ENCODE measurements at places on chromosomes 12 and 14.
A peak's percentile ranks its signal among the peaks of the same experiment; 100 is the strongest.

GRCh38 chr12:12586879-12587675 lies 24.4 kb upstream of the DUSP16 start:
- no peak for DNase-seq

GRCh38 chr14:99163446-99163845 lies 108.6 kb downstream of the BCL11B start:
- no peak for DNase-seq

- no peak for DNase-seq
Observed at GRCh38 chr14:38512236-38512635, 256.3 kb upstream of the CLEC14A start.

GRCh38 chr14:73209953-73210352 lies 27.4 kb upstream of the PAPLN start:
- no peak for DNase-seq

DNA sequence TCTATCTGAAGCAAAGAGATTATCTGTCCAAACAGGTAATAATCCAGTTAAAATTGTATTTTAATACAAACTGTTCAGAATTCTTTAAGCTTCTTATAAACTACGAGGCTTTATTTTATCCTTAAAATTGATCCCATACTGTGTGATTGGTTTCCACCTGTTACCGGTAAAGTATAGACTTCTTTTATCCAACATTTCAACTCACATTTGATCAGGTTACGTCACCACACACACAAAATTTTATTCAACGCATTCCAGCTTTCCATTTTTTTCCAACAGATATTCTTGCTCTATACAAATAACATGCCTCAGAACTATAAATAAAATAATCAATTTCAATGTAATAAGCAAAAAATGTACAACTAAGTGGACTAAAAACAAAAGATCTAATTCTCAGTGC lies 4.5 kb downstream of the NOVA1 start:
- peak; percentile 47 for DNase-seq

DNA sequence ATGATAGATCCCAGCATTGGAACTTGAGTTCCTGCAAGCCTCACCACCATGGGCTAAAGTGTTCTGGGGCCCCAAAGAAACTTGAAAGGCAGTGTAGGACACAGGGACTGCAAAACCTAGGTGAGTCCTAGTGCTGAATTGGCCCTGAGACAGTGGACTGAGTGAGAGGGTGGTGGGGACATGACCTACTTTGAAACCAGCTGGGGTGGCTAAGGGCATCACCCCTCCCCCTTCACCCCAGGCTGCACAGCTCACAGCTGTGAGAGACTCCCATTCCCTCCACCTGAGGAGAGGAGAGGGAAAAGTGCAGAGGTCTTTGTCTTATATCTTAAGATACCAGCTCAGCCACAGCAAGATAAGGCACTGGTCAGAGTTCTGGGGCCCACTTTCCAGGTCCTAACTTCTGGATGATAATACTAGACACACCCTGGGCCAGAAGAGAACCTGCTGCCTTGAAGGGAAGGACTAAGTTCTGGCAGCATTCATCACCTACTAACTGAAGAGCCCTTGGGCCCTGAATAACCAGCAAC lies 62.5 kb downstream of the MAPKAPK5 start:
- no peak for DNase-seq

DNA sequence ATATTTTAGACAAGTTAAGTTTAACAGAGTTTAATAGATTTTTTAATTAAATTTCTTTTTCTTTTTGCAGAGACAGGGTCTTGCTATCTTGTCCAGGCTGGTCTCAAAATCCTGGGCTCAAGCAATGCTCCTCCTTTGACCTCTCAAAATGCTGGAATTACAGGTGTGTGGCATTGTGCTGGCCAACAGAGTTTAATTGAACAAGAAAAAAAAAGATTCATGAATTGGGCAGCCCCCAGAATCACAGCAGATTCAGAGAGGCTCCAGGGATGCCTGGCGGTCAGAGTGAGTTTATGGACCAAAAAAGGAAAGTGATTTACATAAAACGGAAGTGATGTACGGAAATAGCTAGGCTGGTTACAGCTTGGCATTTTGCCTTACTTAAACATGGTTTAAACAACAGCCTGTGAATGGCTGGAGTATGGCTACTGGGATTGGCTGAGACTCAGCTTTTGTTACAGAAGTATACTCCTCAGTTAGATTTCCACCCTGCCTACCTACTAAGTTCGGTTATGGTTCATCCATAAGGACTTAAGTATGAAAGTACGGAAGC lies 14.5 kb upstream of the TESPA1 start:
- no peak for DNase-seq

- no peak for DNase-seq
Observed at GRCh38 chr12:43806737-43807072, 588 bp upstream of the TWF1 start.

- no peak for DNase-seq
Observed at GRCh38 chr12:28135801-28136439, 54.3 kb upstream of the CCDC91 start.

DNA sequence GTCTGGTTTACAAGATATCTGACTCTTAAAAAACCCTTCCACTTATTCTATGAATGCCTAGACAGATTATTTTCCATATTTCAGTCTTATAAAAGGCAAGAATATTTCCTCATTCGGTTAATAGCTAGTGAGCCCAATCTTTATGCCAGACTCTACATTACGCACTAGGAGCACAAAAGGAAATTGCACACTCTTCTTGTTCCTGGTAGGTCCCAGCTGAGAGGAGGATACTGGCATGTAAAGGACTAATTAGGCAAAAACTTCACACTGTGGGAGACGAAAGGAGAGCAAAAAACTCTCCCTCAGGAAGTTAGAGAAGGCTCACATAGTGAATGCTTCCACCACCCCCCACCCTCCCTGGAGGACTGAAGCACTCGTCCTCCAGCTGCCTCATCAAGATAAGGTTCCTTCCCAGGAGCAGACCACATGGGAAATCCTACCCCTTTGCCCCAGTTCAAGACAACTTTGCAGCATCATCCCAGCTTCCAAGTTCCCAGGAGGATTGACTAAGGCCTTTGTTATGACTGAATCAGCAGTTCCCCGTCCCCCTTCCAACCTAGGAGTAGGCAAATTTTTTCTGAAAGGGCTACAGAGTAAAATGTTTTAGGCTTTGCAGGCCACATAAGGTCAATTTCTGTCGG lies 14.5 kb downstream of the CAPZA3 start:
- DNase-seq = no peak

DNA sequence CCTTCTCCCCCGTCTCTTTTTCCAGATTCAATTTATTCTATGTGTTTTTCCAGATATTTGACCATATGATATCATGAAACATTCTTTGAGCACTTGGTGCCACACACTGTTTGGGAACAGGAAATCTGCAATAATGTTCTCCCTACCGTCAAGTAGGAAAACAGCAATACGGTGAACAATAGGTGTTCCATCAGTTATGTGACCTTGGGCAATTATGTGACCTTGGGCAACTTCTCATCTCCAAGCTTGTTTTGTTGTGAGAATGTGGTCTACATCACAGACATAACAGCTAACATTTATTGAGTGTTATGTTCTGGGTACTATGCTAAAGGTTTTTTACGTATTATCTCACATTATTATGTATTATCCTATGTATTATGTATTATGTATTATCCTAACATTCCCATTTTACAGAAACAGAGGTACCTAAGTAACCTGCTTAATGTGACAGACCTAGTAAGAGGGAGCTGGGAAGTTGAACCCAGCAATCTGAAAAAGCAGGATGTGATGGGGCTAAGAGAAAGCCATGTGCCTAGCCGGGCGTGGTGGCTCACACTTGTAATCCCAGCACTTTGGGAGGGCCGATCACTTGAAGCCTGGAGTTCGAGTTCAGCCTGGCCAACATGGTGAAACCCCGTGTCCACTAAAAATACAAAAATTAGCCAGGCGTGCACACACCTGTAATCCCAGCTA lies 1.2 kb upstream of the NEK9 start:
- no peak for DNase-seq

DNA sequence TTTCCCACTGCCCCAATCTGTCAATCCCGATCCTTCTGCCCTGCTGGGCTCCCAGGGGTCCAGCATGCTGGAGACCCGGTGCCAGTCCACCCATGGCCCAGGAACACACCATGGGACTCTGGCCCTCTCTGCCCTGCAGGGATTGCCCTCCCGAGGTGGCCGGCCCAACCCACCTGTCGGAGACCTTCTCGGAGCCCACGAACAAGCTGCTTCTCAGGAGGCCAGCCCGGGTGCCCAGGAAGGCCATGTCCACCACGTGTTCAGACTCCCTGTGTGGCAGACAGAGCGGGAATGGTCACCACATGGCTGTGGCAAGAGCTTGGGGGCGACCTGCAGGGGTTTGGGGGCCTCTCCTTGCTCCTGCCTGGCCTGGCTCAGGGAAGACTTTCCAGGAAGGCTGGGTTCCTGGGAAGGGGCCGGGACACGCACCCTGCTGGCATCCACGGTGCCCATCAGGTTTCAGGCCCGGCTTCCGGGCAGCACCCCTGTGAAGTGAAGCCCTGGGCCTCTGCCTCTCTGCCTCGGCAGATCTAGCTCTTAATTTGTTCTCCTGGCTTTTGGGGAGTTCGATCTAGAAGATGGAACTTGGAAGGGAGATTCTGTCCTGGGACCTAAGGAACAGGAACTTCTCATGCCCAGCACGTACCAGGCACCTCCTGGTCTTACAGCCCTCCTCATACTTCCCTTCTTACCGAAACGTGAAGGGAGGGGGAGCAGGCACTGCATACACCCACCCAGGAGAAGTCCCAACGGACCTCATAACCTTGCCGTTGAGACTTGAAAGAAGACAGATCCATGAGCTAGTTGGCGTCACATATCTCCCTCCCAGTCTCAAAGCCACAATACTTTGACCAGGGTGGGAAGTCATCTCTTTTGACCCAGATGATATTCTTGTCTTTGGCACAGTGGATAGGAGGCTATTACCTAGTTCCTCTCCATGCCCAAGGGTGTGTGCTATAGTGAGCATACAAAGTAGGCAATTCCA lies 26.3 kb downstream of the LRTM2 start:
- no peak for DNase-seq

DNA sequence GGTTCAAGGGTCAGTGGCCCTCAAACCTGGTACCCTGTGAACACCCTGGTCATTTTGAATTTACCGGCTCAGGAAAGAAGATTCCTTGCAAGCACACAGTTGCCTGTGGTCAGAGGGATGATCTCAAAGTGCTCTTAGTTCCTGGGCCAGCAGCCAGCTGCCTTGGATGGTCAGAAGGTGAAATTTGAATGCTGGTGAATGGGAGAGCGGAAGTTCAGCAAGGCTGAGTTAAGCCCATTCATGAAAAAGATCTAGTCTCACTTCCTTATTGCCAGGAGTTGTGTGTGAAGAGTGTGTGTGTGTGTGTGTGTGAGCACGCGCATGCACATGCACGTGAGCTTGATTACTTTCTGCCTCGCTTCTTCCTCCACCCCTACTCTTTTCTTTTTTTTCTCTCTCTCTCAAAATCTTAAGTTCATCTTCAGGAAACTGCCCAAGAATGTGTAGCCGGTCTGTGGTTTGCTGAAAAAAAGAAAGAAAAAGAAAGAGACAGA lies 155.5 kb upstream of the CCND2 start:
- no peak for DNase-seq

- no peak for DNase-seq
Observed at GRCh38 chr12:86950444-86950843, 694.3 kb upstream of the MGAT4C start.

GRCh38 chr12:112303004-112303403 lies 79.2 kb downstream of the HECTD4 start:
- DNase-seq = no peak

GRCh38 chr14:68111097-68111852 lies 291.7 kb downstream of the RAD51B start:
- peak; percentile 63 for DNase-seq

GRCh38 chr14:57578801-57579200 lies 85.1 kb upstream of the CCDC198 start:
- DNase-seq = no peak

- DNase-seq = no peak
Observed at GRCh38 chr14:50475460-50475859, 56.9 kb downstream of the MAP4K5 start.

GRCh38 chr14:52283099-52283498 lies 15.6 kb downstream of the PTGDR start:
- DNase-seq = no peak

GRCh38 chr12:12952036-12952435 lies at the start of gene GPRC5D:
Gene GPRC5D (minus strand): TSS chr12:12952170. CDS start chr12:12950384, 1,786 bp downstream.
- DNase-seq = no peak

DNA sequence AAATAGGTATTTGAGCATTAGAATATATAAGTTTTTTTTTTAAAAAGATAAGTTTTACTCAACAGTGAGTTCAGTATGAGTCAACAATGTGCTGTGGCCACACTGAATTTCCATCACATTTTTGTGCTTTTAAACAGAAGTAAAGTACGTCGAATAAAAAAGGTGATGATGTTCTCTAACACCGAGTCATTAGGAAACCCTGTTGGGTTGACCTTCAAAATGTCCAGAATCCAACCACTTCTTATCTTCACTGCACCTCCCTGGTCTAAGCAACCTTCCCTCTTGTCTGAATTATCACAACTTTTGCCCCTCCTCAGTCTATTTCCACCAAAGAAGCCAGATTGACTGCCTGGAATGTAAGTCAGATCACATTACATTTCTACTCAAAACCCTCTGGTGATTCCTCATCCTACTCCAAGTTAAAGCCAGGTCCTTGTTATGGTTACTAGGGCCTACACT lies 43.0 kb upstream of the SYCP3 start:
- DNase-seq = no peak

DNA sequence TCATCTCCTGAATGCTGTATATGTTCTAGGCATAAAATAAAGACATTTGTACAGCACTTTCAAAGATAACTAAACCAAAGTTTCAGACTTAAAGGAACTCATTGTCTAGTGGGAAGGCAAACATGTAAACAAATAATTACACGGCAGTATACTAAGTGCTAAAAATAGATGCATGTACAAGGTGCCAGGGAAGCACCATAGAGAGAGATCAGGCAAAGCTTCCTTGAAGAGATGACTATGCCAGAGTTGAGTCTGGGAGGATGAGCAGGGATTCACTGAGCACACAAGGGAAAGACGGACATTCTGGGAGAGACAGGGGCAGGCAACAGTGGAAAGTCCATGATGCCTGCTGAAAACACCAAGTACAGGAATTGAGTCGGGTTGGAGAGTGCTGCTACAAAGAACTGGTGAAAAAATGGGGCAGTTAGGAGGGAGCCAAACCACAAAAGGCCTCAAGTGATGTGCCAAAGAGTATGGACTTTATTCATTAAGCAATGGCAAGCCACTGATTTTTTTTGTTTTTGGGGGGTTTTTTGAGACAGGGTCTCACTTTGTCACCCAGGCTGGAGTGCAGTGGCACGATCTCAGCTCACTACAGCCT lies 26.8 kb downstream of the ANKS1B start:
- no peak for DNase-seq

DNA sequence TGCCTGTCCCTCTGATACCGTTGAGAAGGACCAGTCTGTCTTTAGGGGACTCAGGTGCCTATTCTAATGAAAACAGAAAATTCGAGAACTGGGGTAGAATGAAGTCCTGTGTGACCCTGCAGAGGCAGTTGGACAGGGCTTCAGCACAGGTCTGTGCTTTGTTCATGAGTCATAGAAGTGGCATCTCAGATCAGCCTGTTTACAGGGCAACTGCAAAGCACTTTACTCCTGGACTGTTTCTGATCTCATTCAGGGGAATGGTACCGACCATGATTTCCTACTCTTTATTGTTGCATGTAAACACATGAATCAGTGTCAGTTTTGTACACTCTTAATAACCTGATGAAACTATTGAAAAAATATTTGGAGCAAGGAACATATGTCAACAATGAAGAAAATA lies 1517.0 kb downstream of the AACS start:
- no peak for DNase-seq

GRCh38 chr14:32327255-32327961 lies 1.7 kb upstream of the AKAP6 start:
- DNase-seq = no peak

- no peak for DNase-seq
Observed at GRCh38 chr12:89126712-89127111, 225.6 kb downstream of the DUSP6 start.

GRCh38 chr12:12716151-12716792 lies 896 bp upstream of the CDKN1B start:
- no peak for DNase-seq
